ENCODE measurements at places on chromosomes 5 and 9. TPM values are rescaled to one million over a fixed set of nuclear protein-coding genes. Genes with fewer than 3 reads are reported as not detected.

LCN10 gene
- 9.2 TPM for total RNA-seq

C8G gene
- not detected for total RNA-seq

ISL1 gene
- 0.29 TPM for total RNA-seq

CYLC2 gene
- total RNA-seq, result not detected

NPR3 gene
- total RNA-seq, result 43.3 TPM

CAMLG gene
- total RNA-seq, result 30.1 TPM

RGS7BP gene
- total RNA-seq, result 0.93 TPM

RPS14 gene
- 1,447 TPM for total RNA-seq

FST gene
- total RNA-seq, result 2.9 TPM

Measured in mesenteric fat pad (tissue), 1 donor.